Islet precursor cell (in vitro differentiated cells): ENCODE measurements at places on chromosomes 4 and X.
A peak's percentile ranks its signal among the peaks of the same experiment; 100 is the strongest.

DNA sequence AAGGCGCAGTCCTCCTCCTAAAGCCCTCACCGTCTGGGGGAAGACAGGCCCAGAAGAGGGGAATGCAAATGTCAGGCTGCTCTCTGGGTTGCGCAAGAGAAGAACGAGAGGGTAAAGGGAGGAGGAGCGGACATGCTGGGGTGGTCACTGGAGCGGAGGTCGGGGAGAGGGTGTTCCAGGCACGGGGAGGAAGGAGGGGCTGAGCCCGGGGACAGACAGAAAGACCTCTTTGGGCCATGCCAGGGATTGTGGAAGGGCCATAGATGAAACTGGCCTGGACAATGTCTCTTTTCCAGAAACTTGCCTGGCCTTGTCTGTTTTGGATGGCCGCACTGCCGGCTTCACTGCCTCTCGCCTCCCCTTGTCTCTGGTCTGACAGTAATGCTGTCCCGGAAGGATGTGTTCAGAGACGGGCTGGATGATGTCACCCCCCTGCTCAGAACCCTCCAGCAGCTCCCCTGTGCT is 121.0 kb downstream of the SORCS2 start:
- peak; percentile 71 for DNase-seq

GRCh38 chr4:185305979-185306442 is 89.7 kb downstream of the LRP2BP start:
- peak; percentile 59 for DNase-seq

DNA sequence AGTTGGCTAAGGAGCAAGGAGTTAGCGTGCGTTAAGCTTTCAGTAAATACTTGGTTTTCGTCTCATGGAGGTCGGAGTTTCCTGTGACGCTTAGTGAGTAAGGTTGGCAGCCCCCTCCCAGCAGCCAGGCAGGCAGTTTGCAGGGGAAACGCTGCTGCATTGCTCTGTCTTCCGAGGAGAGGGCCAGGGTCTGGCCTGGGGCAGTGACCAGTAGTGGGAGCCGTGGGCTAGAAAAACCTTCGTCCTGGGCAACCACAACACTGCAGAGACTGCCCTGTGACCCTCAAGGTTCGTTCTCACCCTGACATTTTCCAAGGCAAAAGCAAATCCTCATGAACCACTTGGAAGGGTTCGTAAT is 432 bp downstream of the TMEM175 start:
- DNase-seq = peak; percentile 74

DNA sequence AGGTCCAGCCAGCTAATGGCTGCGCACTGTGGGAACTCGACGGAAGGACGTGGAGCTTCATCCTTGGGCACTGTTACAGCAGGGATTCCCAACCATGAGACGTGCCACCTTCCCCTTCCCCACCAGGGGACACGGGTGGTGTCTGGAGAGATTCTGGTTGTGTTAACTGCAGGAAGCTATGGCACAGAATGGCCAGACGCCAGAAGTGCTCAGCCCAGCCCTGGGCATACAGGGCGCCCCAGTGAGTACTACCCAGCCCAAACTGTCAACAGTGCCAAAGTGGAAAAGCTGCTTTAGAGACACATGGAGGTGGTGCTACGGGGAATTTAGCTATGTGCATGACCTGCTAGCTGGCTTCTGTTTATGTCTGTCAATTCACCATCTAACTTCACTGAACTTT is 32.8 kb downstream of the ACOX3 start:
- no peak for DNase-seq

DNA sequence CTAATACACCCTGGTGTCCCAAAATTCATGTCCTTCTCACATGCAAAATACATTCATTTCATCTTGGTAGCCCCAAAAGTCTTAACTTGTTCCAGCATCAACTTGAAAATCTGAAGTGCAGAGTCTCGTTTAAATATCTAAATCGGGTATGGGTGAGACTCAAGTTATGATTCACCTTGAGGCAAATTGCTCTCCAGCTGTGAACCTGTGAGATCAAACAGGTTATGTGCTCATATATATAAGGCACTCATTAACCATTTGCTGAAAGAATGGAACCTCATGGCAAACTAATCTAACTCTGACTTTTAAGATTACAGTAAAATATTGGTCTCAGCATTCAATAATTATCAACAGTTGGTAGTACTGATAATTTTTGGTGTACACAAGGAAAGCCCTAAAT is 55.5 kb downstream of the PDLIM5 start:
- DNase-seq = no peak

GRCh38 chr4:186593587-186593973 is 38.2 kb upstream of the MTNR1A start:
- DNase-seq = no peak

- no peak for DNase-seq
Measured at GRCh38 chr4:88223516-88223915, 60.8 kb downstream of the PPM1K start.

DNA sequence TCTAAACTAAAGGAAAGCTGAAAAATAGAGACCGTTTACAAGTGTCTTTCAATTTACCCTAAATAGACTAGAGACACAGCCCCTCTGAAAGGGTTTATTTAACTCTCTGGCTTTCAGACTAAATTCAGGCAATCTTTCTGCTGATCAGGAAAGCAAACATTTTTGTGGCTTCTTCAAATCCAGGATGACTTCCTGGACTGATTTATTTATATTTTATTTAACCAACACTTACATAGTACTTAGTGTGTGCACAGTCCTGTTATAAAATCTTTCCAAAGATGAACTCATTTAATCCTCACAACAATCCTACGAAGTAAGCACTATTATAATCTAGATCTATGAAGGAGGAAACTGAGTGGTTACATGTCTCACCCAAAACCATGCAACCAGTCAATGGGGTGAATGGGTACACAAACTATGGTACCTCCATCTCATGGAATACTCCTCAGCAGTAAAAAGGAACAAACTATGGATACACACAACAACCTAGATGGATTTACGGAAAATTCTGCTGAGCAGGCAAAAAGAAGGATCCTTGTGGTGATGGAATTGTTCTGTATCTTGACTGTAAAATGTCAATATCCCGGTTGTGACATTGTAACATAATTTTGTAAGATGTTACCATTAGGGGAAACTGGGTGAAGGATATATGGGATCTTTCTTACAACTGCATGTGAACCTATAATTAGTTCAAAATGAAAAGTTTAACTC is 64.1 kb upstream of the MAMLD1 start:
- DNase-seq = no peak

GRCh38 chrX:136519069-136519468 is 12.9 kb upstream of the VGLL1 start:
- DNase-seq = no peak

DNA sequence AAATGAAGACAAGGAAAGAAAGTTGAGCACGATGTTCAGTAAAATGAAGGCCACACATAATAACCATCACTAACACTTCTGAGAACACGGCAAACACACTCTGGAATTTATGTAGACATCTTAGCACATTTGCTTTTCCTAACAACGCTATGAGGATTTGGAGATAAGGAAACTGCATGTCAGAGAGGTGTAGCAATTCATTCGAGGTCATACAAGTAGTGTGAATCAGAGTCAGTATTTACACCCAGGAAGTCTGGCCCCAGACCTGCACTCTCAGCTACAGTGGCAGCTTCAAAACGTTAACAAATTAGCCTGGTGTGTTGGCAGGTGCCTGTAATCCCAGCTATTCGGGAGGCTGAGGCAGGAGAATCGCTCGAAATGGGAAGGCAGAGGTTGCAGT is 253.4 kb downstream of the PDGFC start:
- no peak for DNase-seq

DNA sequence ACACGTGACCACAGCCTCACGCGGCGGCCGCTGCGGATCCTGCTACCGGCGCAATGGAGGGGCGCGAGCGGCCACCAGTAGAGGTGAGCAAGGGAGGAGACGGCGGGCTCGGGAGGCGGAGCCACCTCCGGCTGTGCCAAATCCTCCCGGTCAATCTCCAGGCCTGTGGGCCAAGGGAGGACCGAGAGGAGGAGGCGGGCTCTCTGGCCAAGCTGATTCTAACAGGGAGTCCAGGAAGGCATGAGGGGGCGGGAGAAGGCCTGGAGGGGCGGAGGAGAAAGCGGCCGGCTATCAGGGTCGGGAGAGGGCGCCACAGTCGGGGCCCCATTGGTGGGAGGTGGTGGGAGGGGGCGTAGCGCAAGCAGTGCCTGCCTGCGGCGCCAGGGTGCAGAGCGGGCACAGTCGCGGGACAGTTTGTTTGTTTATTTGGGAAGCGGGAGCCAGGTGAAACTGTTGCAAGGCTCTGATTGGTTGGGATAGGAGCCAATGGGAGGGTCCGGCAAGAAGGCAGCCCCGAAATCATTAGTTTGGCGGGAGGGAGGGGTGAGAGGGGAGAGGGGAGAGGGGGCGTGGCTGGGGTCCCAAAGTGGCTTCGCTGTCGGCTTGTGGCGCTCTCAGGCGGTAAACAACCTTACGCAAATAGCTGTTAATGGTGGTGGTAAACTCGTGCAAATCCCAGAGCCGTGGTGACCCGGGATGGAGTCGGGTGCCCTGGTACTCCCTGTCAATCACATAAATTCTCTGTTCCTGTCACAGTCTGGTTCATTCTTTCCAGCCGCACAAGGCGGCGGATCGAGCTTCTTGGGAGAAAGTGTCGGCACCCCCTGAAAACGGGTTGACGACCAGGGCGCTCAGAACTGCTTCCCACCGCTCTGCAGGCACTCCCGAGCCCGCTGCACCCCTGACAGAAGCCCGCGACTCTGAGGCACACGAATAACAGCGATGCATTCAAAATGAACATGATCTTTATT is at the start of gene IRS4:
TSS of gene IRS4 (minus strand) at position 55 of the 971 bp plus-strand sequence.
- DNase-seq = peak; percentile 97

DNA sequence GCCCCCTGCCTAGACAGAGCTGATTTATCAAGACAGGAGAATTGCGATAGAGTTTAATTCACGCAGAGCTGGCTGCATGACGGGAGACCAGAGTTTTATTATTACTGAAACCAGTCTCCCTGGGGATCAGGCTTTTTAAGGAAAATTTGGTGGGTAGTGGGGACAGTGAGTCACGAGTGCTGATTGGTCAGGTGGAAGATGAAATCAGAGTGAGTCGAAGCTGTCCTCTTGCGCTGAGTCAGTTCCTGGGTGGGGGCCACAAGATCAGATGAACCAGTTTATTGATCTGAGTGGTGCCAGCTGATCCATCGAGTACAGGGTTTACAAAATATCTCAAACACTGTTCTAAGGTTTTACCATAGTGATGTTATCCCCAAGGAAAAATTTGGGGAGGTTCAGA is 36.6 kb downstream of the MYOZ2 start:
- no peak for DNase-seq
